HS-5 (cell line): ENCODE measurements at places on chromosomes 12 and 14.

DNA sequence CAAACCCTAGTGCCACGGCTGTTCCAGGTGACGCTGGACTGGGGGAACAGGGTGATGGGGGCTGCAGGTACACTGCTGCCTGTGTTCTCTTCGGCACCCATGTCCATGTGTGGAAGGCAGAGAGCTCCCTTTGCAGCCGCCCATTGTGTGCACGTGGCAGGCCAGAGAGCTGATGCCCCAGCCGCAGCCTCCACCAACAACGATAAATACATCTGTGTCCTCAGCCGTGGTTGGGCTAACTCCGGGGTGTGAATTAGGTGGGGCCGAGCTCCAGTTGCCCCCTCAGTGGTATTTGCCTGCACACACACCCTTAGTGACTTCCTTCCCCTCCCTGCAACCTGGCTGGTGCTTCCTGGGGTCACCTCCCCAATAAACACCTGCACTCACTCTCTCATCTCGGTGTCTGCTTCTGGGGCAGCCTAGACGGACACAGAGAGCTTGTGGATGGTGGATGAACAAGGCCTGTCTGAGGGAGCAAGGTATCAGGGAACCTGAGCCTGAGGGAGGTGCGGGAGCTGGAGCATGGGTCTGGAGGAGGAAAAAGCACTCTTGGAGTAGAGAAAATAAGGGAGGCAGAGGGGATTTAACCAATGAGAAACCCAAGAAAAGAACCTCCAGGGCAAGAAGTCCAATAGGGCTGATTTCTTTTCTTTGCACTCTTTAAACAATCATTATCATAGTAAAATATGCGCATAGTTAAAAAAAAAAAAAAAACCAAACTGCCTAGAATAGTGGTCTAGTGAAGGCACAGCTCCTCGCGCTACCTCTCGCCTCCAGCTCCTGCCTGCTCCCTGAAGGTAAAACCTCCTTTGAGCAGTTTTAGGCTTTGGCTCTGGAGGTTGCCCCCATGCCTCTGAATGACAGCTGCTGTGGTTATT, 112.6 kb downstream of the ZNF664 start:
- DNase-seq, result no peak

GRCh38 chr14:45249856-45250575, 3.0 kb downstream of the MIS18BP1 start:
- DNase-seq, result no peak

- DNase-seq, result no peak
Measured at GRCh38 chr14:68785534-68786490, 7.1 kb downstream of the ZFP36L1 start.

DNA sequence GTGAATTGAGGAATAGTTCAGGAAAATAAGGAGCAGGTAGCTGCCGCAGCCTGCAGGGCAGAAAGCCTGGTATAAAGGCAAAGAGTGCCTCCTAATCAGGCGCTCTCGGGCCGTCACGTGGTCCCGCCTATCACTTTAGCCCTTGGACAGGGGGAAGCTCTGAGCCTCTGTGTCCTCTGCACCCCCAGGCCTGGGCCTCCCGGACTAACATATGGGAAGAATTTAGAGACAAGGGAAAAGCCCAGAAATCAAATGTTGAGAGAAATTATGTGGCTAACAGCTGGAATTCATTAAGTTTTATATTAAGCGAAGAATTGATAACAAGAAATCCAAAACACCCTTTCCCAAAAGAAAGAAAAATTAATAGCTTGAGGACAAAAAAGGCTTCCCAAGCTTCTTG, 417.7 kb downstream of the ATP23 start:
- DNase-seq, result no peak

DNA sequence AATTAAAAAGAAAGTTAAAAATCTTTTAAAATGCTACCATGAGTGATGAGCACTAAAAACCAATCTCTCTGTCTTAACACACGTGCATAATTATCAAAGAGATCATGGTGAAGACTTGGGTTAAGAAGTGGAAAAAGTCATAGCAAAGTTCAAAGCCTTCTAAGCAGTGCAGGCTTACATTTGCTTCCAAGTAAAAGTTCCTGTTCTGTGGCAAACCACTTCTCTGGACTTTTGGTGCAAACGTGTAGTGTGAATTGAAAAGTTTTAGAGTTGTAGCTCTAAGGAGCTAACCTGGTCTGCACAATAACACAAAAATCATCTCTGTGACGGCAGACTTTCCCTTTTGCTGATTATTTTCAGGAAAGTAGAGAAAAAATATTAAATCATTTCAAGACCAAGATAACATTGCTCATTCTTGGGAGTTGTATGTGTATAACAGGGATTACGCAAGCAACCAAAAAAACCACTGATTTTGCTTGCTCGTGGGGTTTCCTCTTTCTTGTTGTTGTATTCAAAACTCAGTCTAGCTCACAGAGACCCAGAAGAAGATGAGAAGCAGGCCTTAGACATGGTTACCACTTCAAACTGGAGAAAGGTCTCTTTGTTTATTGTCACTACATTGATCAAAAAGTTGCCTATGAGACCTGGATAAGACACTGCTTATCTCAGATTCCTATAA, 2.3 kb upstream of the GLIPR1 start:
- peak; percentile 20 for DNase-seq

DNA sequence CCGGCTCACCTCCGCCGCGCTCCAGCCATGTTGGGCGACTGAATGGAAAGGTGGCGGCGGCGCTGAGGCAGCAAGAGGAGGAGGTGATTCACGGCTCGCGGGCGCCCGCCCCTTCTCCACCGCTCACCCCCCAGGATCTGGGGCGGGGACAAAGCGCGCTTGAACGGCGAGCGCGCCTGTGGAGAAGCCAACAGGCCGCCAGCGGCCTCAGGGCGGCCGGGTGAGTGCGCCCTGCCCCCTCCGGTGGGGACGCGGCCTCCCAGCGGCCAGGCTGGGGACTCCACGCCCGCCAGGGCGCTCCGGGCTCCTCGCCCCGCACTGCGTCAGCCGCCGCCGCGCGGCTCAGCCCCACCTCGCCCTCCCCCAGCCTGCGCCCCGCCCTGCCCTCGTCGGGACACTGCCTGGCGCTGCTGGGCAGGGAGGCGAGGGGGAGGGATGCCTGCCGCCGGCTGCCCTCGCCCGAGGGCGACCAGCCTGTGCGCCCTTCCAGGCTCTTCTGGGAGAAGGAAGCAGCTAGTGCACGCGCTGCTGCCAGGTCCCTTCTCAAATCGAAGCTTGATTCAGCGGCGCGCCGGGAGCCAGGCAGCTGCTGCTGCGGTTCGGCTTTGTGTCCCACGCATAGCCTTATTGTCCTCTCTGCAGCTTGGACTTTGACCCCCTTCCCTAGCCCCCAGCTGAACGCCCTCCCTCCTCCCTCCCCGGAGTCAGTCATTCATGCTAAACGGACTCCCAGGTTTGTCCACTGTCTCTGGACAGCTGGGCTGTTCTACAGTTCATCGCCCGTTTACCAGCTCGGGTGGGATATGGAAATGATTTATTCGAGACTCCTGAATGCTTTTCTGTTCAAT, at the start of gene KIF21A:
KIF21A (minus strand) TSS at position 40 of the 848 bp plus-strand sequence. CDS start 150 bp downstream, outside the sequence.
- peak; percentile 75 for DNase-seq

- peak; percentile 41 for DNase-seq
Measured at GRCh38 chr14:50666772-50667683, 1.1 kb downstream of the SAV1 start.

GRCh38 chr12:82426081-82426480, 67.8 kb downstream of the METTL25 start:
- no peak for DNase-seq

- DNase-seq, result no peak
Measured at GRCh38 chr14:69044965-69045555, 66.0 kb upstream of the ACTN1 start.

DNA sequence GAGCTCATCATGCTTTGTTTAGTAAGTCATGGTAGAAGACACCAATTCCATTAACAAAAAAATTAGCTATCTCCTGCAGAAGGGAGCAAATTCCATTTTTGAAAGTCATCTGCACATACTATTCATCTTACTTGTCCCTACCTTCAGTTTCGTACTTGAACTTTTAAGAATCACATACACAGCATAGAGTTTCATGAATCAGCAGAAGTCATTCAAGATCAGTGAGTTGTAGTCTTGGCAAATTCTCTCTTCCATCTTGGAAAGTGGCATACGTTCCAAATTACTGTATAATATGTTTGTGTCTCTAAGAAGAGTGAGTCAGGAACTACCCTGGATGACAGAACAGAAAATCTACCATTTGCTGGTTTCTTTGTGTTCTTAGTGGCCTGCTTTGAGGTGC, 14.1 kb downstream of the VRK1 start:
- peak; percentile 26 for DNase-seq

DNA sequence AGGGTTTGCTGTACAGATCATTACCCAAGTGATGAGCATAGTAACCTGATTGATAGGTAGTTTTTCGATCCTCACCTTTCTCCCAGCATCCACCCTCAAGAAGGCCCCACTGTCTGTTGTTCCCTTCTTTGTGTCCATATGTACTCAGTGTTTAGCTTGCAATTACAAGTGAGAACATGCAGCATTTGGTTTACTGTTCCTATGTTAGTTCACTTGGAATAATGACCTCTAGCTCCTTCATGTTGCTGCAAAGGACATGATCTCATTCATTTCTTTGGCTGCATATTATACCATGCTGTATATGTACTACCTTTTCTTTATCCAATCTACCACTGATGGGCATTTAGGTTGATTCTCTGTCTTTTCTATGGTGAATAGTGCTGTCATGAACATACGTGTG, 181.6 kb upstream of the FOXG1 start:
- DNase-seq, result no peak

DNA sequence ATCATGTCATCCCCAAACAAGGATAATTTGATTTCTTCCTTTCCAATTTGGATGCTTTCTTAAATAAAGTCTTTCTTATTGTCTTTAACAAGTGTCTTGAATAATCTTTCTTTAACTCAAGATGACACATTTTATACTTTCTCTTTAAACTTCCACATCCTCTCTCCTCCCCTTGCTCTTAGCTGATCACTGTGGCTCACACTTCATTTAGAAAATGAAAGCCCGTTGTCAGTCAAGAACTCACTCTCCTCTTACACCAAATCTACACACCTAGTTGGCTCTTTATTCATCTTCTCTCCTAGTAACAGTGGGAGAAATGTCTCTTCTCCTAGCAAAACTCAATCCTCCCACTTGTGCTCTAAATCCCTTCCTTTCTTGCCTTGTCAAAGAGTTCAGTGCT, 10.4 kb upstream of the RMST start:
- DNase-seq, result no peak

GRCh38 chr14:77458249-77458950, 507 bp downstream of the AHSA1 start:
- DNase-seq, result no peak

DNA sequence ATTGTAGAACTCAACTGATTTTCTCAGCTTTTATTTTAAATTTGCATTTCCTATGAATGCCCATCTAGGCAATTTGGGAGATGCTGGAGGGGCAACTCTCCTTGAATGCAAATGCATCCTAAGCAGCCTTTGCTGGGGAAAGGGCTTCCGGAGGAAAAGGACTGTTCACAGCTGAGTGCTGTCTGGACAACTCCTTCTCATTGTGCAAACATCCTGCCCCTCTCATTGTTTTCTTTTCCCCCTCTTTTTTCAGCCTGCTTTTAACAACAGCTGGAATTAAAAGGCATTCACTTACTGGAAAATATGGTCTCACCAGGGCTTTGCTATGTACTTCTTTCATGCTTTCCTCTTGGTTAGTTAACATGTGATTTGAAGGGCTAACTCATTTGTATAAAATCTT, 397.8 kb downstream of the FUT8 start:
- DNase-seq, result no peak

GRCh38 chr12:50971946-50972345, 19.6 kb downstream of the HIGD1C start:
- peak; percentile 22 for DNase-seq

DNA sequence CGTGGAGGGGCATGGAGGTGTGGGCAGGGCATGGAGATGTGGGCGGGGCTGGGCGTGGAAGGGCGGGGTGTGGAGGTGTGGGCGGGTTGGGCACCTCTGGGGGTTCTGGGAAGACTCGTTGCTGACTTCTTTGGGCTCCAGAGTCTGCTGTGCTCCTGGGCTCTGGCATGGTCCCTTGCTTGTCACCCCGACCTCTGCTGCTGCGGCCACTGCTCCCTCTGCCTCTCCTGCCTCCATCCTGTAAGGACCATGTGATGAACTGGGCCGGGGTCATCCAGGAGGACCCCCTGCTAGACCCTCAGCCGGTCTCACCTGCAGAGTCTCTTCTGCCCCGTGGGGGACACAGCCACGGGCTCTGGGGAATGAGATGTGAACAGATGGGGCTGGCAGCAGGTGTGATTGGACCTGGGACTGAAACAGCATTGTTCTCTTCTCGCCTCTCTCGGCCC, 15.3 kb downstream of the NOC4L start:
- no peak for DNase-seq

DNA sequence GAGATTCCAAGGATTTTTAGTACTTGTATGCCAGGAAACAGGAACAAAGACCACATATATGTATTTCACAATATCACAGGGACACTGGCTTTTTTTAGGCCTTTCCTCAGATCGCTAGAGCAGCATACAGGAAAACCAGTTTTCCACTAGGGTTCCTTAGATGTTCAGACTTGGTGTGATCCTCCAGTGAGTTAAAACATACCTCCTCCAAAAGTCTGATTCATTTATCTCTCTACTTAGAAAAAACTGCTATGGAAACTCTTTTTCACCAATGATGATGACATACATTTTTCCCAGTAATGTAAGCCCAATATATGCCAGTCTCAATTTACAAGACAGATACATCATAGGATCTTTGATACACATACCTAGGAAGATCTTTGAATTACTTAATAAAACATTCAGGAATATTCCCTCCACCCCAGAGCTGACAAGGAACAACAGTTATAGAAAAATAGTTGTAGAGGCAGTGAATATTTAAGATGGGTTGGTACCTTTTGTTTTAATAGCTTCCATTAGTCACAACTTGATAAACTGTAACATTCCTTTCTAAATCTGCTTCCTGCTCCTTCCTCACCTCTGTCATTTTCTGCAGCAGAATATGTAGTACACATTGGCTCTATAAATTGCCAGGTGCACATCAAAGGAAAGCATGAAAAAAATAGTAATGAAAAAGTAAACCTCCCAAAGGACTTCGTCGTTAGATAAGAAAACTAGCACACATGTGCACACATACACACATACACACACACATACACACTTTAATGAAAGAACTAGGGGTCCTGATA, 27.5 kb downstream of the BCAT1 start:
- DNase-seq, result no peak

DNA sequence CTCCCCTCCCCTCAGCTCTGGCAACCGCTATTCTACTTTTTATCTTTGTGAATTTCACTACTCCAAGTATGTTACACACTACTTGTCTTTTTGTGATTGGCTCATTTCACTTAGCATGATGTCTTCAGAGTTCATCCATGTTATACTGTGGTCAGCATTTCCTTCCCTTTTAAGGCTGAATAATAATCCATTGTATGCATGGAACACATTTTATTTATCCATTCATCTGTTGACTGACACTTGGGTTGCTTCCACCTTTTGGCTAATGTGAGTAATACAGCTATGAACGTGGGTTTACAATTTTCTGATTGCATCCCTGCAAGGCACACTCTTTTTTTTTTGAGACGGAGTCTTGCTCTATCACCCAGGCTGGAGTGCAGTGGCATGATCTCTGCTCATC, 53.0 kb upstream of the FUT8 start:
- no peak for DNase-seq

- no peak for DNase-seq
Measured at GRCh38 chr12:104615048-104615561, 158.4 kb downstream of the CHST11 start.
